ENCODE measurements at places on chromosomes 7 and 10.

DNA sequence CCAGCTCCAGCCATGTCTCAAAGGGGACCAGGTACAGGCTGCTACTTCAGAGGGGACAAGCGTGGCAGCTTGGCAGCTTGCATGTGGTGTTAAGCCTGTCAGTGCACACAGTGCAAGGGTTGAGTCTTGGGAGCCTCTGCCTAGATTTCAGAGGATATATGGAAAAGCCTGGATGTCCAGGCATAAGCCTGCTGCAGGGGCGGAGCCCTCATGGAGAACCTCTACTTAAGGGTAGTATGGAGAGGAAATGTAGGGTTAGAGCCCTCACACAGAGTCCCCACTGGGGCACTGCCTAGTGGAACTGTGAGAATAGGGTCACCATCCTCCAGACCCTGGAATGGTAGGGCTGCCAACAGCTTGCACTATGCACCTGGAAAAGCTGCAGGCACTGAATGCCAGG, 7.7 kb upstream of the NT5C3A start:
- DNase-seq: no peak

GRCh38 chr10:28558923-28559508, 26.1 kb downstream of the WAC start:
- no peak for DNase-seq

GRCh38 chr10:62541811-62542210, 167.6 kb downstream of the ZNF365 start:
- no peak for DNase-seq

DNA sequence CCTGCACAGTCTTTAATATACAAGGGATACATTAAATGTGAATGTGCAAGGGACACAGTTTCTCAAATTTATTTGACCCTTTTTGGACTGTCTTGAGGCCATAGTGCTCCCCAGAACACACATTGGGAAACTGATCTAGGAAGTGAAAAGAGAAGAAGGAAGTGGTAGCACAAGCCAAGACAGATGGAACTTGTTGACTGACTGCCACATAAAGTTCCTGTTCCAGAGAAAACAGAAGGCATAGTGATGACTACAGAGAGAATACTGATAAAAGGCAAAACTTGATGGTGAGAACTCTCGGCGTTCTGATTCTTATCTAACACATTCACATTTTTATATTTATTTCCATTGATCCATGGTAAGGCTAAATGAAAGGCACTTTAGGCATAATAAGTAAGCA, 1216.4 kb downstream of the CNTNAP2 start:
- DNase-seq: no peak

GRCh38 chr7:44472843-44473242, 17.6 kb downstream of the NUDCD3 start:
- DNase-seq: no peak

DNA sequence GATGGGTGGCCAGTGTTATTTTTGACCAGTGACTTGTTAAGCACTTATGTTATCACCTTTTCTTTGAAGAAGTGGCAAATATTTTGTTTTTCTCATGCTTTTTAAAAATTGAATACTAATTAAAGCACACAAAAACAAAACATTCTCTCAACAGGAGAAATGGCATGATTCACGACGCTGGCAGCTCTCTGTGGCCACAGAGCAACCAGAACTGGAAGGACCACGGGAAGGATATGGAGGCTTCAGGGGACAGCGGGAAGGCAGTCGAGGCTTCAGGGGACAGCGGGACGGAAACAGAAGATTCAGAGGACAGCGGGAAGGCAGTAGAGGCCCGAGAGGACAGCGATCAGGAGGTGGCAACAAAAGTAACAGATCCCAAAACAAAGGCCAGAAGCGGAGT, 6.2 kb upstream of the KIFBP start:
- DNase-seq: no peak

DNA sequence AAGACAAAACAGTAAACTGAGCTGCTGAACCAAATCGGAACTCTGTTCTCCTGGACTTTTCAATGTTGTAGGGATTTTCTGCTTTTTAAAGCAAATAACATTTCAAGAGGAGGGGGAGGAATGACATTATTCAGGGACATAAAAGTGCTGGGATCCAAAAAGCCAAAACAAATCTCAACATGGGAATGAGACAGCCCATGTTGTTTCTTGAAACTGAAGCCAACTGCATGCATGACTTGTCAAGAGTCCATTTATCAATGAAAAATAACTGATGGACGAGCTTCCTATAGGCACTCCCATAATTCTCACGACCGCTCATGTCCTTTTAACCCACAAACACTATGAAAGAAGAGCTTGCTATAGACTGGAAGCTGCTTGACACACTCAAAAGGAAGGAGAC, 27.8 kb downstream of the FAM53B start:
- DNase-seq: no peak

GRCh38 chr7:35831208-35831607, 30.4 kb downstream of the SEPTIN7 start:
- DNase-seq: no peak
